Substantia nigra (tissue), 51 donors: ENCODE measurements at places on chromosomes 5 and 9.

DNA sequence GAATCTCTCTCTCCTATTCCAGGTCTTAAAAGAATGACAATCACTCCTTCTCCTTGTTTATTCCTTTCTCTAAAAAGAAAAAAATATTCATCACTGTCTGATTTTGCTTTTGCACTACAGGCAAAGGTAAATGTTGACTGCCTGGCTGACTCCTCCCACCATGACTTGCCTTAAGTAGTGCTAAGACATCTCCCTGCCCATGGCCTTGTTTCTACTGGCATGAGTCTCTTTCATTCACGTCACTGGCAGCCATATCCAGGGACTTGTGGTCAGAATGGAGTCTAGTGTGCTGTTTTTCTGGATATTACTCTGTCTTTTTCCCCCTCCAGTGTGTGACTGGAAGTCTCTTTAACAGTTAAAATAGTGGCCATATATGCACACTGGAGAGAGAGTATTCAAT, 522.9 kb upstream of the DAB2 start:
- DNase-seq, result no peak

DNA sequence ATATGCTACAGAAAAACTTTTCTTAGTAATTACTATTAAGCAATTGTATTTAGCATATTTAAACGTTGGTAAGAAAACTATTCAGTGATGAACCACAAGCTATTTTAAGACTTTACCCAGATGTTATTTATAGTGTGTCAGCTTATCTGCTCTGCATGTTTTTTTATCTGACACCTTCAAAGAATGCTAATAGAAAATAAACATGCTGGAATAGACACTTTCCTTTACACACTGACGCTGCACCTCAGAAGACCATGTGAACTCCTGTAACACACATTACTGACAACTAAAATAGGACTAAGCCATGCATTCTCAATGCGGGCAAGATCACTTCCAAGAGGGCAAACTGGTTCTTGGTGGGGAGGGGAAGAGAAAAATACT, 38.3 kb downstream of the FNIP1 start:
- no peak for DNase-seq

DNA sequence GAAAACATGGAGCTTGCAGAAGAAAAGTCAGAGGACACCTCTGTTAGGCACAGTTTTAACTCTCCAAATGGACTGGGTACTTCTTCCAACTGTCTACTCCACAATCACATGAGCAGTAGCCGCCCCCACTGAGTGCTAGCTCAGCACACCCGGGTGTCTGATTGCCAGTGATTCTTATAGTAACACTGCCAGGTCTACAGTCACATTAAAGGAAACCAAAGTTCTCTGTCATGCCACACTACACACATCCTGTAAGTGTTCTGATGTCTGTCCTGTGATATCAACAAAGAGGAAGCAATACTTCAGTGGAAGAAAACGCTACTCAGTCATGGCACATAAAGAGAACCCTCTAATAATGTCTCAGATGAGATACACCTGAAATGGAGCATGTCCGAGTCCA, at the start of gene HAVCR2:
Gene HAVCR2 (minus strand): TSS at position 69 of the 400 bp plus-strand sequence. CDS start 61 bp downstream, at position 8.
- DNase-seq, result peak; percentile 34

- no peak for DNase-seq
These were observed 86.9 kb downstream of the UGCG start for GRCh38 chr9:111983484-111983908.

DNA sequence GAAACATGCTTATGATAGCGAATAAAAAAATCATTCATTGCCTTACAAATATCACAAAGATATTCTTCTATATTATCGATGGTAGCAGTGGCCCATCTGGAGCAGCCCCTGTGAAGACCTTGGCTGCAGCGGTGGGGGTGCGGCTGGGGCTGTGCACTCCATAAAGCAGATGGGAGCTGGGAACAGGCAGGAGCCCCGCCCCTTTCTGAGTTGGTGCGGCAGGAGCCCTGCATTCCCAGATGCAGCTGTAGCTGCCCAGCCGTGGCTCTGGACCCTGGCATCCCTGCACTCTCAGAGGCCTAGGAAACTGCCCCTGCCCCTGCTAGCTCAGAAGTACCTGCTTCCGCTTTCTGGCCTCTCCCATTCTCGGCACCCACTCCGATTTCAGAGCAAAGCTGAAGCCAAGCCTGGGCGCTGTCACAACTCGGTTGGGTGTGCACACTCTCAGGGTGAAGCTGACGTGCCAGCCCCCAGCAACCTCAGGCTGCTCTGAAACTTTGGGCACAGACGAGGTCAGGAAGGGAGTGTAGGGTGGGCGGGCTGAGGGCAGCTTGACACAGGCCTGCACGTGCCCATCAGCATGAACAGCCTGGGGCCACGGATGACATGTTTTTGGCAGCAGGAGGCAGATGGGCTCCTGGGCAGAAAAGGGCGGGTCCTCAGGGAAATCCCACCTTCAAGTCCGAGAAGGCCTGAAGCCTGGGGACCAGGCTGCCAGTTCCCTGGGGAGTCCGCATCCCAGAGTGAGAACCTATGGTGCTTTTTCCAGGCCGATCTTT, 1440.8 kb upstream of the ACO1 start:
- DNase-seq, result no peak

- no peak for DNase-seq
These were observed 282.2 kb downstream of the CWC27 start for GRCh38 chr5:65050826-65051498.

DNA sequence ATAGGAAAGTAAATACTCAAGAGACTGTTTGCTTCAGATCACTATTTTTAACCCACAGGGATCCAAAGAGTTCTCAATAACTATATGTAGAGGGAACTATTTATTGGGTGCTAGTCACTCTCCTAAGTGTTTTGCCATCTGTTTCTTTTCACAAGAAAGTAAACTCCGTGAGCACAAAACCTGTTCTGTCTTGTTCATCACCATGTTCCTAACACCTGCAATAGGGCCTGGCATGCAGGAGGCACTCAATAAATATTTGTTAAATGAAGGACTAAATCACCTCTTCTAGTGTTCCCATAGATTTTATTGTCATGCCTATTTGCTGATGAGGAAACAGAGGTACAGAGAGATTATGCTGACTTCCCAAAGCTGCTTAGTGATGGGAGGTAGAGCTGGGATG, 118.2 kb downstream of the VCAN start:
- no peak for DNase-seq

- DNase-seq, result peak; percentile 31
These were observed 38.3 kb downstream of the FAM78A start for GRCh38 chr9:131237931-131238401.

GRCh38 chr5:62773460-62773859, 194.8 kb downstream of the LRRC70 start:
- no peak for DNase-seq

- no peak for DNase-seq
These were observed 27.9 kb upstream of the CEP72 start for GRCh38 chr5:584216-584615.

GRCh38 chr5:164578911-164579310, 1073.5 kb downstream of the MAT2B start:
- no peak for DNase-seq

DNA sequence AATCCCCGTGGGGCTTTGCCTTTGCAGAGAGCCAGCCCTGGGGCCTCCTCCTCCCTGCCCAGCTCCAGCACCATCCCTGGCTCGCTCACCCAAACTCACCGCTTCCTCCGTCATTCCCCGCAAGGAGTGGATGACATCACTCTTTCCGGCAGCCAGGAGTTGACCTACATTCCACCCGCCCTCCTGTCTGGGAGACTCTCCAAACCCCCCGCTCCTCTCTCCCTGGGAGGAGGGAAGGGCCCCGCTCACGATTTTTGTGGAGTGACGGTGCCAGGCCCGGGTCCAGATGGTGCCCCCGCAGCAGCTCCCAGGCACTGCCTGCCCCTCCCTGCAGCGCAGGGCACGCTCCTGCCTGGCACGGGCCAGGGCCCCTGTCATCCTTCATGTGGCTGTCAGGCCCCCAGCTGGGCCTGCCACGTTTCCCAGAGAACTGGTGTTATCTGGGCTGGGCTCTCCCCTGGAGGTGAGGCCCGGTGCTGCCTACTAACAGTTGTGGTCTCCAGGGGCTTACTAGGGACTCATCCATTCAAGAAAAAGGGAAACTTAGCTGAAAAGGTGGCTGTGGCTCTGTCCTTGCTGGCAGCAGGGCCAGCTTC, 52.3 kb downstream of the NTNG2 start:
- peak; percentile 51 for DNase-seq

- DNase-seq, result no peak
These were observed 711.3 kb upstream of the COX7C start for GRCh38 chr5:85906460-85906859.

DNA sequence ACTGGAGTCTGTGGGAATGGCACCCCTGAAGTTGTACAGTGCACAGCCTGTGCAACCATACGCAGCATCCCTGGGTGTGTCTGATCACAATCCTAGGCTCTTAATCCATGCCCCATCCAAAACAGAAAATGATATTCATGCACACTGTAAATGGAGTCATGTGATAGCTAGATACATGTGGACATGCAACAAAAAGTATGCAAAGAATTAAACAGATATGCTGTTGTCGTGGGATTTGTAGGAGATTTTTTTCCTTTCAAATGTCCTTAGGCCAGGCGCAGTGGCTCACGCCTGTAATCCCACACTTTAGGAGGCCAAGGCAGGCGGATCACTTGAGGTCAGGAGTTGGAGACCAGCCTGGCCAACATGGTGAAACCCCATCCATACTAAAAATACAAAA, 36.1 kb downstream of the PRRX2 start:
- no peak for DNase-seq

GRCh38 chr9:27726244-27727081, 153.2 kb upstream of the C9orf72 start:
- no peak for DNase-seq

DNA sequence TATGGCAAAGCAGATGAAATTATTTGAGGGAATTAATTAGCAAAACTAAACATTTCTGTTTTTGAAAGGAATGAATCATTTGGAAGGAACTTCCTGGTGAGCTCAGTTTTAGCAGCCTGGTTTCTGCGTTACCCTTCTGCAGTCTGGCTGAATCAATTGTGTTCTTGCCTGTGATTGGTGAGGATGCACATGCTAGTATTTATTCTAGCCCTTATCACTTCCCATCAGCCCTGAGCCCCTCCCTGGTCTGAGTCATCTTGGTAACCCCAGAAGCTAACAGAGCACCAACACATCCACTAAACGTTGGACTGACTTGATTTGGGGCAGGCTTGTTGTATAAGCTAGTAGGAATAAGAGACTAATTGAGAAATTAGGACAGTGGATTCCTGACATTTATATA, 6.6 kb downstream of the TJP2 start:
- peak; percentile 17 for DNase-seq

DNA sequence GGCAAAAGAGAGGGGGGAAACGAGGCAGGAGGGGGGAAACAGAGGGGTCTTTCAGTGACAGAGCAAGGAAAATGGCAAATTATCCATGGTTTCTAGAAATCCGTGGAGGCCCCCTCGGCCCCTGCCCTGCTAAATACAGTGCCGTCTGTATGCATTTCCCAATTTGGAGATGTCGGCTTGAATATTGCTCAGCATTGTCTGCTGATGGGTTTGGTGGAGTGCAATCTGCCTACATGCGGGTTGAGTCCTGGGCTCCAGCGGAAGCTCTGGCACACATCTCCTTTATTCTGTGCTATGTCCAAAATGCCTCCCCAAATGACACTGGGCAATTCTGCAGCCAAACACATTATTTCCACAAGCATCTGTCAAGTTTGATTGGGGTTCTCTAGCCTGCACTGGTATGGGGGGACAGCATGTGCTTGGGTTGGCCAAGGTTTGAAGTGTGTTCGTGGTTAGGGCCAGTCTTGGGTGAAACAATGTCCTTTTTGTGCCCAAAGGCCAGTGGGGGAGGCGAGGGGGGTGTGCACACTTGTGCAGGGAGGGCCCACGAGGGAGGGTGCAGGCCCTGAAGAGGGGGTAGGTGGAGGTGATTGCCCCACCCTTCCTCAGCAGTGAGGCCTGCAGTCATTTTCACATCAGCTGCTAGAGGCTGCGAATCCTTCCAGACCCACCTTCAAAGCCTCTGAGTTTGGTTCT, 6.2 kb upstream of the NEUROG1 start:
- DNase-seq, result no peak

- no peak for DNase-seq
These were observed 21.4 kb upstream of the PRR16 start for GRCh38 chr5:120442694-120443093.

- no peak for DNase-seq
These were observed 125.0 kb downstream of the EPB41L4A start for GRCh38 chr5:112294126-112294525.

GRCh38 chr9:114177423-114178064, 22.2 kb downstream of the COL27A1 start:
- no peak for DNase-seq

- DNase-seq, result no peak
These were observed 15.4 kb downstream of the AOPEP start for GRCh38 chr9:94741866-94742265.

- no peak for DNase-seq
These were observed 30.5 kb upstream of the KCNMB1 start for GRCh38 chr5:170419643-170420042.

- no peak for DNase-seq
These were observed 180.2 kb downstream of the HSPA4 start for GRCh38 chr5:133232011-133232410.

GRCh38 chr9:69325409-69326212, 596 bp downstream of the ENTREP1 start:
- no peak for DNase-seq

GRCh38 chr9:4086119-4087090, 213.5 kb downstream of the GLIS3 start:
- DNase-seq, result no peak

DNA sequence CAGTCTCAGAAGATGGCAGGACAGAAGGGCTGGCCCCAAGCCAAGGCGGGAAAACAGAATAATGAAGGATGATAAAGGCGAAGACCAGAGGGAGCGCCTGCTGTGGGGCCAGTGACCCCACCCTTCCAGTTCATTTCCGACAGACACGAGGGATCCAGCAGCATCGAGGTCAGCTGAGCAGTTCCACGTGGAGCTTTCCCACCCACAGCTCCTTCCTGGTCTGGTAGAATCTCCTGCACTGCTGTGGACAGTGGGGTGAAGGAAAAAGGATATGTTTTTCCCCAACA, 265.9 kb upstream of the VLDLR start:
- DNase-seq, result no peak

DNA sequence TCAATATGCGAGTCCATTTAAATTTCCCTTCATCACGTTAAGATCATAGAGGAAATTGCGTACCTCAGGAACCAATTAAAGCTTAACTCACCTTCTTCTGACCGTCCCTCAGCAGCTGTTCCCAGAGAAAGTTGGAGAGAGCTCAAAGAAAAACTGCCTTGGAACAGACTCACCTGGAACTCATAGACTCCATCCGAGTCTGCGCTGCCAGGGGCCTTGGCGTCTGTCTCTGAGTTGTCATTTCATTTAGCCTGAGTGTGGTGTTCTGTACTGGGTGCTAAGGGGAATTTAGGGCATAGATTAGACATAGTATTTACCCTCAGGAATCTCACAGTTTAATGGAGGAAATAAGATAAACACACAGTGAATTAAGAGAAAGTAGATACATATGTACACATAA, 892.7 kb downstream of the TLE1 start:
- DNase-seq, result no peak

DNA sequence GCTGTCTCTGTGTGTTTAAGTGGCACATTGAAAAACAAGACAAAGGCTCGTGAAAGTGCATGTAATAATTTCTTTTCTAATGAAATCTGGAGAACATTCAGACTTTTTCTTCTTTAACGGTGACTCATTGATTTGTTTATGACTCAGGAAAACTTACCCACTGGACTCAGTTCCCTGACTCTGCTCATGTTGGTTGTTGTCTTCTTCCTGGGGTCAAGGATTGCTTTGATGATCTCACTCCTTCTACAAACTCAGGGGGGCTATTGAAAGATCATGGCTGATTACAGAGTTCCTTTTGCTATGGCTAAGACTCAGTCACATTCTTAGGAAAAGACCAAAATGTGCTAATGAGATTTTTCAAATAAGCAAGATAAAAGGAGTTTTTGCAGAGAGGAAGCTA, 141.1 kb upstream of the DAP start:
- no peak for DNase-seq
